ENCODE measurements at places on chromosomes 11 and 22. TPM values are rescaled to one million over a fixed set of nuclear protein-coding genes. Genes with fewer than 3 reads are reported as not detected.
A peak's percentile ranks its signal among the peaks of the same experiment; 100 is the strongest.

OR2AG2 gene
- total RNA-seq = not detected

LRRC10B gene
- total RNA-seq = not detected

RAB38 gene
- total RNA-seq = 6.3 TPM

OSBP2 gene
- 5.2 TPM for total RNA-seq

OR10D3 gene
- not detected for total RNA-seq

OR4A15 gene
- total RNA-seq = not detected

MS4A6E gene
- total RNA-seq = not detected

UCP2 gene
- total RNA-seq = 16.6 TPM

EIF3F gene
- total RNA-seq = 178 TPM

CHRM4 gene
- not detected for total RNA-seq

LMO2 gene
- 1.3 TPM for total RNA-seq

- DNase-seq = no peak
Observed at GRCh38 chr11:58805065-58805464, 39.4 kb downstream of the GLYATL2 start.

- DNase-seq = peak; percentile 64
Observed at GRCh38 chr11:32052215-32052614, 38.7 kb upstream of the RCN1 start.

DNA sequence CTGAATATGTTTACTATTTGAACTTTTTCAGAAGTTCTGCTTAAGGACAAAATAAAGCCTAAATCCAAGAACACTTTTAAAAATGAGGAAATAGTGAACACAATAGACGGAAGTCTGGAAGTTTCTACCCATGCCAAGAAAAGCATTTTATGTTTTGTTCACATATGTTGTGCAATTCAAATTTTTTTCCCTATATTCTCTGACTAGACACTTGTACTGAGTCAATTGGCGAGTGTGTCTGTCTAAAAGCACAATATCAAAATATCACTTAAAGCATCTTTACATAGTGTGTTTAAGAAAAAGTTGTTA, 29.2 kb downstream of the INCENP start:
- no peak for DNase-seq

- no peak for DNase-seq
Observed at GRCh38 chr11:20739577-20739976, 70.2 kb downstream of the NELL1 start.

DNA sequence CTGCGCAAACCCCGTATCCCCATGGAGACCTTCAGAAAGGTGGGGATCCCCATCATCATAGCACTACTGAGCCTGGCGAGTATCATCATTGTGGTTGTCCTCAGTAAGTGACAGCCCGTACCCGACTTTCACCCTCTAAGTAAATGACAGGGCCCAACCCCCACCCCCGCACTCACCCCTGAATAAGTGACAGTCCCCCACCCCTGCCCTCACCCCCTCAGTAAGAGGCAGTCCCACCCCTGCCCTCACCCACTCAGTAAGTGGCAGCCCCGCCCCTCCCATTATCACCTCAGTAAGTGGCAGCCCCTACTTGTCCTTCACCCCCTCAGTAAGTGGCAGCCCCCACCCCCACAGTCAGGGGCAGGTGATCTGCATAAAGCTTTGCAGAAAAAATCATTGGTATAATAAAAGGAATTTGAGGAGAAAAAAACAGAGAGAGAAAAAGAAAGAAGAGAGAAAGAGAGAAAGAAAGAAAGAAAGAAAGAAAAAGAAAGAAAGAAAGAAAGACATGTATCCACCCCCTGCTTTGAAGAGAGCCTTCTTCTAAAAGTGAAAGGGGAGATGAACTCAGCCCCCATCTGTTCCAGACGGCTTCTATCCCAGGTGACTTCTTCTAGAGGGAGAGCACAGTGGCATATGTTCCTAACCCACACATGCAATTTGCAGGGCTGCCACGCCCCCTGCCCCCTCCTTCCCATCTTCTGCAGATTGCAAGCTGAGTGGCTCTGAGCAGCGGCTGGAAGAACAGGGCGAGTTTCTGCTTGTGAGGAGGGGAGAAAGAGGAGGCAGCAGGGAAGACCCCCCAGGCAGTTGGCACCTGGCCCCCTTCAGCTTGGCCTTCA, 12.5 kb upstream of the SMIM35 start:
- no peak for DNase-seq

GRCh38 chr22:21009638-21010425, 5.1 kb upstream of the P2RX6 start:
- DNase-seq = peak; percentile 47

DNA sequence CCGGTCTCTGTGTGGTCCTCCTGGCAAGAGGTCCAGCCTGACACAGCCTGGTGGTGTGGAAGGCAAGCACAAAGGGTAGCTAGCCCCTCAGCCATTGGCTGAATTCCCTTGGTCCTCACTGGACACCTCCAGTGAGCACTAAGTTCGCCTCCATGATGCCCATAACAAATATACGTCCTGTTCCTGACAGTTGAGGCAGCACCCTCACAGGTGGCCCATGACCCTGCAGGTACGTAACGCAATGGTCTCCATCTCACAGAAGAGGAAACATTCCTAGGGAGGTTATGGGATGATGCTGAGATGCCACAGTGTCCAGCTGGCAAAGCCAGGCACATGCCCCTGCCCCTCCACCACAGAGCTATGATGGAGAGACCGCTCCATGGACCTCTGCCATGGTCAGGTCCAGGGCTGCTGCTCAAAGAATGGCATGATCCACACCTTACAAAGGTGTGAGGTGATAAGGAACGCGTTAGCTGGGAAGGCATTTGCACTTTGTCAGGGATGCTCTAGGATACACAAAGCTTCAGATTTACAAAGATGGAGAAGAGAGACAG, 1.4 kb upstream of the GNAZ start:
- no peak for DNase-seq

GRCh38 chr22:46153930-46154329, 3.6 kb downstream of the PPARA start:
- no peak for DNase-seq

GRCh38 chr11:1888347-1888753, 3.3 kb downstream of the PRR33 start:
- no peak for DNase-seq

DNA sequence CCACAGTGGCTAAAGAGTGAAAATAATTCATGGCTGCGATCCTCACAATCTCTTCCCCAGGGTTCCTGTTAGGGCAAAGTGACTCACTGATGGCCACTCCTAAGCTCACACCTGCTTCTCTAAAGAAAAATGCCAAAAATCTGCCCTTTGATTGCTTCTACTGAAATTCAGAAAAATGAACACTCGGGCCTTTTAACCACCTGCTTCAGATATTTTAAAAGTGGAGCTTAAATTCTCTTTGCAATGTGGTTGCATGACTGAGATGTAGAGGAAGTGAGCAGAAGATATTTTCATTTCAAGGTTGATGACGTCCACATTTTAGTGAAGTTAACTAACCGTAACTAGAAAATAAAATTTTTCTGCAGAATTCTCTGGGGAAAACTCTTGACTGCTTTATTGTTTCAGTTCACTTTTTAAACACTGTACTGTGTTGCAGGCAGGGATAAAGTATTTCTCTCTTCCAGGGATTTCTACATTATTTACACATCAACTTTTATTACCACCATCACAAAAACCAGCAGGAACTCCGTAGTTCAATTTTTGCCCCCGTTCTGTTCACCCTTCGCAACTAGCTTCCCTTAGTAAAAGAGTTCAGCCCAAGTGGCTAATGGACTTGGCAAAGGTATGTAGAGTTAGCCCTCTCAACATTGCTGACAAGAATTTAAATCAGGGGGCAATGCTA, 8.5 kb downstream of the RAB30 start:
- DNase-seq = no peak

- DNase-seq = no peak
Observed at GRCh38 chr22:24141586-24141985, 39.7 kb upstream of the SUSD2 start.

- DNase-seq = peak; percentile 29
Observed at GRCh38 chr11:86523738-86524619, 148.4 kb downstream of the ME3 start.

- no peak for DNase-seq
Observed at GRCh38 chr11:114815176-114815575, 136.8 kb downstream of the NXPE2 start.

DNA sequence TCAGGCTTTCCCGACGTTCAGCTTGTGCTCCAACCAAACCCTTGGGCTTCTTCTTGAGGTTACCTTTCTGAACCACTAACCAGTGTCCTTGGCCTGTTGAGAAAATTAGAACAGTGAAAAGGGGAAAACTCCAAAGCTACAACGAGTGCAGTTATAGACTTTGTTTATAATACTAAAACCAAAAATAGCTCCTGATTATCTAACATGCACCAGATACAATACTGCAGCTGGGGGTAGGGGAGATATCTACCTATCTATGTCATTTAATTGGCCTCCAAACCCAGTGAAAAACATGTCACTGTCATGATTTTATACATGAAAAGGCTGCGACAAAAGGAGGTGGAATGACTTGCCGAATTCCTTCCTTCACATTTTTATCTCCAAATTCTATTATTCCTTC, 11.9 kb downstream of the XRRA1 start:
- no peak for DNase-seq

GRCh38 chr22:47156352-47157092, 394.1 kb downstream of the TBC1D22A start:
- no peak for DNase-seq

DNA sequence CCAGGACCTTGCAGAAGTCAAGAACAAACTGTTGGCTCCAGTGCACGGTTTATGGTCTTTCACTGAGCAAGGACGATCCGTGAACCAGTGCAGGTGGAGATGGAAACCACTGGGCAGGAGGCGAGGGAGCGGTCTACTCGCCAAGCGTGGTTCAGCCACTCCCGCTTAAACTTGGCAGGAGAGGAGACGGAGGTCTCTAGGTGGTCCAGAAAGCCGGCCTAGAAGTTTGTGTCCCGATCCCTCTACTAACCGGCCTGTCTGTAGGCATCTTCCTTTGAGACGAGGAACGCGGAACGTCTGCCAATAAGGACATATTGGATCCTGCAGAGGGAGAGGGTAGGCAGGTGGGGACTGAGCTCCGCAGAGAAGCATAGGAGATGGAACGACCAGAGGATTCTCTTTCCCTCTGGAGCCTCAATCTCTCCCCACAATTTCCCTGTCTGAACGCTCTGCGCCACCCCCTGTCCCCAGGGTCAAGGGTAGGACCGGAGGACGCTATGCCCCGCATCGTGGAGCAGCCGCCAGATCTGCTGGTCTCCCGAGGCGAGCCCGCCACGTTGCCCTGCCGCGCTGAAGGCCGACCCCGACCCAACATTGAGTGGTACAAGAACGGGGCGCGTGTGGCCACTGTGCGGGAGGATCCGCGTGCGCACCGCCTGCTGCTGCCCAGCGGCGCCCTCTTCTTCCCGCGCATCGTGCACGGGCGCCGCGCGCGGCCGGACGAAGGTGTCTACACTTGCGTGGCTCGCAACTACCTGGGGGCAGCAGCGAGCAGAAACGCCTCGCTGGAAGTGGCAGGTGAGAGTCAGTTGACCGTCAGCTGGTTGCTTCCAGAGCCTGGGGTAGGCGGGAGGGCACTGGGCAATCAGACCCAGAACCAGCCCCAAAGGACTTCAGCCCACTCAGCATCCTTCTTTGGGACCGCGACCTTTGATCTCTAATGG, 3.4 kb downstream of the ROBO3 start:
- DNase-seq = no peak
